Hippocampal formation (tissue), 2 donors: ENCODE measurements at places on chromosomes 6 and 20.

GRCh38 chr6:30047220-30047619 lies 13.8 kb upstream of the POLR1H start:
- DNase-seq: no peak

- DNase-seq: no peak
Measured at GRCh38 chr20:63027221-63027921, 20.6 kb upstream of the BHLHE23 start.

DNA sequence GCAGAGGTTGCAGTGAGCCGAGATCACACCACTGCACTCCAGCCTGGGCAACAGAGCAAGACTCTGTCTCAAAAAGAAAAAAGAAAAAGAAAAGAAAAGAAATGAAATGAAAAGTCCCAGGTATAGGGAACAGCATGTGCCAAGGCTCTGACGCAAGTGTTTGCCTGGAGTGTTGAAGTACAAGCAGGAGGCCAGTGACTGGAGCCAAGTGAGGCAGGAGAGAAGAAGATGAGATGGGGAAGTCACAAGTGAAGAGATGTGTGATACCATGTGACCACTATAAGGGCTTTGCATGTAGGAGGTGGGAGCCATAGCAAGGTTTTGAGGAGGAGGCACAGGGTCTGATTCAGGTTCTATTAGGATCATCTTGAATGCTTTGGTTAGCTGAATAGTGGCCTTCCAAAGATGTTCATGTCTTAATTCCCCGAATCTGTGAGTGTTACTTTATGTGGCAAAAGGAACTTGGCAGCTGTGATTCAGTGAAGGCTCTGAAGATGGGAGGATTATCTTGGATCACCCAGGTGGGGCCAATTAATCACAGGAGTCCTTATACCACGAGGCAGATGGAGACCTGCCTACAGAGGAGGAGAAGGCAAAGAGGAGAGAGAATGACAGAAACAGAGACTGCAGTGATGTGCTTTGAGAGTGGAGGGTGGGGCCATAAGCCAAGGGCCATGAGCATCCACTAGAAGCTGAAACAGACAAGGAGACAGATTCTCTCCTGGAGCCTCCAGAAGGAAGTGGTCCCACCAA lies 91.1 kb upstream of the PTPN1 start:
- no peak for DNase-seq

DNA sequence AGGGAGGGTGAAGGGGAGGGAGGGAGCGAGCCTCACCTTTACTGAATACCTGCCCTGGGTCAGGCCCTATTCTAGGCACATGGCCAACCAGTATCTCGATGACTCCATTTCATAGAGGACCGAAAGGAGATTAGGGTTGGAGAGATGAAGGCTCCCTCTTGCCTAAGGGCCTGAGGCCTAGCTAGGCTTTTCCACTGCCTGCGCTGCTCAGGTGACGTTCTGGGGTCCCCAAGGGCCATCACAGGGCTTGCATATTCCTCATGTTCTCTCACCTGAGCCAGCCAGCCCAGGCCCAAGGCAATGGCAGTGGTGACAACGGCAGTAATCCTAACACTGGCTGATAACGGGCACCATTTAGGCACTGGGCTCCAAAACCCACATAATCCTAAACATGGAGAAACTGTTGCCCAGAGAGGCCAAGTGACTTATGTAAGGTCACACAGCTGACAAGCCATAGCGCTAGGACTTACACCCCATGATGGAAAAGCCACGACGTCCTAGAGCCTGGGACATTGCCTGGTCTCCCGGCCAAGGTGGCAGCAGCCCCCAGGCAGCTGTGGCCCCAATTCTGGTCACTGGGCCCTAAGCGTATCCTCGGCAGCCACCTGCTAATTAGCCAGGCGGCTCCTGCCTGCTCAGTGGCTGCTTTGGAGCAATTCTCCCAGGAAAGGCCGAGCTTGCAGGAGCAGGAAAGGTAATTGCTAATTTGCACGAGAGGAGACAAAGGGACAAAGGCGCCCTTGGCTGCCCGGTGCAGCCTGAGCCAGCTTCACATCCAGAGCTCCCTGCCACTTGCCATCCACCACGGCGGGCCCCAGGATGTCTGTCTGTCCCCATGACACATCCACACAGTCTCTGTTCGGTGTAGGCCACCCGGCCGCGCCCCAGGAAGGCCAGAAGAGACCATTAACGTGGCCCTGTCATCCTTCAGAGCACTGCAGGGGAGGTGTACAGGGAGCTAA lies 21.5 kb downstream of the NOL4L start:
- DNase-seq: no peak

DNA sequence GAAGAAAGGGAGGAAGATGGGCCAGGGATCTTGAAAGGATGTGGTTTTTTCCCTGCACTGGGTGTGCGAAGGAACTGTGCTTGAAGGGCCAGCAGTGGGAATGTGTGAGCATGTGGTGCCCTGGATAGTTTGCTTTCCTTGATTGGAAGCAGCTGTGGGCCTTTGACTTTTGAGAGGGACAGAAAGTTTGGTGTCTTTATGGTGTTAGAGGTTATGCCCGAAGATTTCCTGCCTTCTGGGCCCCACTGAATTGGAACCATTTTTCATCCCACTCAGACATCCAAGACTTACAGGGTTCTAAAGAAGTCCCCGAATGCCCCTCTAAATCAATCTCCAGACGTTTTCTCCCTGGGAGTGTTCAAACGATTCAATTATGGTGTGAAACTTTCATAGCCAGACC lies 23.5 kb upstream of the EDN3 start:
- DNase-seq: no peak

DNA sequence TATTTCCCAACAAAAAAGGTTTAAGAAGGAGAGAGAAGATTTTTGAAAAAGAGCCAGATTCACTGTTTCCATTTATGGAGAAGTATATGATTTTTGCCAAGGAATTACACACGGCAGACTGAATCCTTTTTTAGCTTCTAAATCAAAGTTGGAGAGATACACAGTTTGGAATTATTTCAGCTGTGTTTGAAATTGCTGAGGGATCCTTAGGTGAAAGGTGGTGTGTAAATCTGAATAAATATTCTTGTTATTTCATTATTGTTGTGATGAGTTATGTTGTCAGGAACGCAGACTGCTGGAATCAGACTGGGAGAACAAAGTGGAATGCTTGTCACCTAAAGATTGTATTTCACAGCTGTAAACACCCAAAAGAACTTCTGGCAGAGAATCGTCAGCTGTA lies 168.5 kb upstream of the AKIRIN2 start:
- DNase-seq: no peak

DNA sequence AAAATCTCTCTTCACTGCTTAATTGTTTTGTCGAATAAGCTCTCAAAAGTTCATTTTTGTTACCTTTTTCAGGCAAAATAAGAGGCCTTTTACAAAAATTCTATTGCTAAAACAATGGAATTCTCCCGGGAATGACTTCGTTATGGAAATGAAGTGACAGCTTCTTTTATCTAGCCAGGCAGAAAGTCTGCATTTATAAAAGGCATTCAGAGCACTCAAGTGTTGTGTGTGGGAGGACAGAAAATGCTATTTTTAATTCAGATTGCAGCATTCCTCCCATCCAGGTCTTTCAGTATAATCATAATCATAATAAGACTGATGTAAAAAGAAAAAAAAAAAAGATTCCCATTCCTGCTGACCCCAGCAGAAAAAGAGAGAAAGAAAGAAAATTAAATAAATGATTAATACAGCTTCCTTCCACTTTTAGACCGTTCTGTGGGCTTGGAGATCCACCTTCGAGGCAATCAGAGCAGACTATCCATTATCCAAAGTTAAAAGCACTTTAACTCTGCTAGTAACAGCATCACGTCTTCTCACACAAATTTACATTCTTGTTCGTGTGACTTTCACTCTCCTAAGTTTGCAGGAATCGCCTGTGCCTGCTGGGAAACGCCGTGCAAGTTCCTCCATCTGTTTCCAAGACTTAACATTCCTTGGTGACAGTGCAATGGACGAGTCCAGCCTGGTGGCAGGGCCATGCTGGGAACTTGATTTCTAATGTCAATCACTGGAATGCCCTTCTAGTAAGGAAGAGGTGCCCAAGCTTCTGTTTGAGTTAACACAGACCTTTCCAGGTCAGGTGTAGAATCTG lies 258.8 kb downstream of the GMPR start:
- no peak for DNase-seq

DNA sequence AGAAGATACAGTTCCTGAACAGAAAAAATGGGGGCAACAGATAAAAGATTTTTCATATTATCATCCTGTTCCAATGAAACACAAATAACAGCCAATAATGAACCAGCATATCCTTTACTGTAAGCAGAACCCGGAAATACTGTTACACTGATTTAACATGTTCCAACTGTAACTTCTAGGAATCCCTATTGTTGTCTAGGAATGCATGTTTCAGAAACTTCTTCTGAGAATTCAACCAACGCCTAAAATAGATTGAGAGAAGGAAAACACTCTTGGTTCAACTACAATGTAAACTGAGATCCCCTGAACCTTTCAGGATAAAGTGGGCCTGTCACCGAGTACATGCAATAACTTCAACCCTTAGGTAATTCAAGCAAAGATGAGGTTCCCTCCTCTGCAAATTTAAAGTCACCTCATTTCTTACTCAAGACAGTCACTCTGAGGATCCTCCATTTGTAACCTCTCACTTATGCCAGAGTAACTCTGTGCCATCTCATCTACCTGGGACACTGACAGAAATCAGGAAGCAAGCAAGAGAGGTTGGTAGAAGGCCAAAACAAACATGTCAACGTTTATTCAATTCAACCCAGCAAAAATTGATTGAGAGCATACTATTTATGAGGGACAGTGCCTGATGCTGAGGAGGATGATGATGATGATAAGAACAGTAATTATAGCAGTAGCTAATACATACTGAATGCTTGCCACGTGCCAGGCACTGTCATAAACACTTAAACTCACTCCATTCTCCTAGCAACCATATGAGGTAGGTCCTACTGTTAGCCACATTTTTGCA lies 14.1 kb downstream of the UBE3D start:
- no peak for DNase-seq

DNA sequence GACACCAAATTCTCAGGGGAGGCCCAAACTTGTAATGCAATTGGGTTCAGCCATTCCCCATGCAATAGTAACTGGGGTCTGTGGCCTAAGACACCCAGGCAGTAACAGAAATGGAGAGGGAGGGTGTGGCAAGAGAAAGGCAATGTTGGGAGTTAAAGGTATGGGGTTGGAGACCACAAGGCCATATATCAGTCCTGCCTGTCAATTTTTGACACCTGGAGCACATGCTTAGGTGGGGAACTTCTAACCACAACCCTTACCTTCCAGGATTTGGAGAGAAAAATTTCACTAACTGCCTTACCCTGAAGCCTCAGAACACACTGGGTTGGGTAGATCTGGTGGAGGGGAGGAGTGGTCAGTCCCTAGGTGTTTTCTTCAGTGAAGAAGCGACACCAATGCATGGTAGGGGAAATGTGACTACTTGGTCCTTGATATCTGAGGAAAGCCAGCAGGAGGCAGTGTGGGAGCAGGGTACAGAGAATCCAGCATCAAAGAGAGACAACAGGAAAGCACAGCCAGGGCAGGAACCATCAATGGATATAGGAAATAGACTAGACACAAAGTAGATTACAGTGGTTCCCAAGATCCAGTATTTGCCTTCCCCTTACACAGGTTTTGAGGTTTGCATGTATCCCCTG lies 6.8 kb upstream of the USP49 start:
- DNase-seq: no peak

DNA sequence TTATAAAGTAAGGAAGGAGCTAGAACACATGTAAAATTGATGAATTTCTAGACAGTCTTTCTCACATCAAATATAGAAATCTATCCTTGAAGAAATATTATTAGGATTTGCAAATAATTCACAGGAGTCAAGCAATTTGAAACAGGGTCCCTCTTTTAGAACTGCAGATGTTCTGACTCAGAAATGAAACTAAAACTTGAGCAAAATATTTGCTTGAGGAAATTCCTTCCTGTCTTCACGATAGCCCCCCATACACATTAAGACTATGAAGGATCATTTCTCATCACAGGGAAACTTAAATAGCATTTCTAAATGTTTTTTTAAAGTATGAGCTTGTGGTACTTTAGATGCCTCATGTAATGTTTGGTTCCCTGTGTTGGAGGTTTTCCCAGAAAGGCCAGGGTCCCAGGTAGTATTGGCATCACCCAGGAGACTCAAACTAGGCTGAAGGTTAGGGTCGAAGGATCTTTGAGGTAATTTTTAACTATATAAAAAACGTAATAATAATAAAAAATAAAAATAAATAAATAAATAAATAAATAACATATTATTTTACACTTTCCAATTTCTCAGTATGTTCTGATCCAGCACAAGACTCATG lies 144.0 kb upstream of the TBX18 start:
- no peak for DNase-seq

- DNase-seq: no peak
Measured at GRCh38 chr6:168555618-168556273, 114.8 kb downstream of the SMOC2 start.
